ENCODE measurements at places on chromosomes 11 and 22. TPM values are rescaled to one million over a fixed set of nuclear protein-coding genes. Genes with fewer than 3 reads are reported as not detected.

DNA sequence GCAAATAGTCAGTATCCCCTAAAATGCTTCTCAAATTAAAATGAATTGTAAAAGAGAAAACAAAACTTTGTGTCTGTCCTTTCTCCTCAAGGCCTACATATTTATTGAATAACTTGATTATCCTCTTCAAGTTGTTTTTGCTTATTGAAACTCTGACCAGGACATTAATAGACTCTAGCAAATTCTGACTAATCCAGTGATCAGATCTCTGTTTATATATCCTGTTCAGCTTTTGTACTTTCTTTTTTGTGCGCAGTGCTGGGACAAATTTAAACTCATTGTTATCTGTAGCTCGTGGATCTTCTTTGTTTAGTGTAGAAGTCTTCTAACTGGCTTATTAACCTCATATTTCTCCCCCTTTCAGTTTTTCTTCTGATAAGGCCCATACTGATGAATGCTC is 139.9 kb upstream of the SORL1-AS1 start:
- no peak overlapping the region for H3K4me3 ChIP-seq

DNA sequence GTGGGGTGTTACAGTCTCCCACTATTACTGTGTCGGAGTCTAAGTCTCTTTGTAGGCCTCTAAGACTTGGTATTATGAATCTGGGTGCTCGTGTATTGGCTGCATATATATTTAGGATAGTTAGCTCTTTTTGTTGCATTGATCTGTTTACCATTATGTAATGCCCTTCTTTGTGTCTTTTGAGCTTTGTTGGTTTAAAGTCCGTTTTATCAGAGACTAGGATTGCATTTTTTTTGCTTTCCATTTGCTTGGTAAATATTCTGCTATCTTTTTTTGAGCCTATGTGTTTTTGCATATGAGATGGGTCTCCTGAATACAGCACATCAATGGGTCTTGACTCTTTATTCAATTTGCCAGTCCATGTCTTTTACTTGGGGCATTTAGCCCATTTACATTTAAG is 97.6 kb downstream of the PDE3B start:
- DNase-seq: no peak
- H3K27ac ChIP-seq: no peak overlapping the region
- no peaks in the 10 kb centered on the region for H3K27me3 ChIP-seq
- no peak overlapping the region for H3K4me3 ChIP-seq
- H3K4me1 ChIP-seq: no peaks in the 10 kb centered on the region
- H3K36me3 ChIP-seq: no peaks in the 10 kb centered on the region

THOC5 gene
- total RNA-seq: 30.8 TPM

DNA sequence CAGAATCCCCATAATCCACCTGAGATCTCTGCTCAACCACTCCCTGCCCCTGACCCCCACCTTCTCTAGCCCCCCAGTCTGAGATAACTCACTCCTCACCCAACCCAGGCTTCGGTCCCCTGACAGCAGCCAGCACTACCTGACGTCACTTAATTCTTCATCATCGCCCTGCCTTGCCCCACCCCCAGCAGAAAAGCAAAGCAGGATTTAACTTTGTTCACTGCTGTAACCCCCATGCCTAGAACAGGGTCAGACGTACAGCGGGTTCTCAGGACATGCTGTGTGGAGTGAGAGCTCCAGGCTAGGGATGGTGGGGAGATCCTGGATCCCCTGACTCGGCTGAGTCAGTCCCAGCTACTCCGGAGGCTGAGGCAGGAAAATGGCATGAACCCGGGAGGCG is 45.8 kb downstream of the ELFN2 start:
- no peaks in the 10 kb centered on the region for H3K36me3 ChIP-seq
- no peaks in the 10 kb centered on the region for H3K4me1 ChIP-seq
- DNase-seq: no peak
- H3K27me3 ChIP-seq: peaks cover 53% of the 10 kb centered on the region

GRCh38 chr22:41722496-41722895 is 23.2 kb downstream of the MEI1 start:
- no peaks in the 10 kb centered on the region for H3K27me3 ChIP-seq
- no peak overlapping the region for H3K27ac ChIP-seq
- no peak overlapping the region for H3K4me3 ChIP-seq

GRCh38 chr11:100403816-100404215 is 283.3 kb upstream of the ARHGAP42 start:
- no peaks in the 10 kb centered on the region for H3K4me1 ChIP-seq
- H3K36me3 ChIP-seq: no peaks in the 10 kb centered on the region
- no peaks in the 10 kb centered on the region for H3K27me3 ChIP-seq
- no peak overlapping the region for H3K4me3 ChIP-seq
- no peak overlapping the region for H3K27ac ChIP-seq
- DNase-seq: no peak

Measured in transverse colon (tissue), 4 donors.